Hepatocyte (in vitro differentiated cells): ENCODE measurements at places on chromosomes 13 and 19. TPM values are rescaled to one million over a fixed set of nuclear protein-coding genes. Genes with fewer than 3 reads are reported as not detected.

The LHB gene
- not detected in 2 replicates for polyA plus RNA-seq

The CCDC169 gene
- polyA plus RNA-seq, result 1.9 and 4.2 TPM in 2 replicates

GRCh38 chr13:113639616-113640262 is 18.3 kb downstream of the ATP4B start:
- DNase-seq, result no peak

- peak; percentile 35 for DNase-seq
These were observed 107.1 kb downstream of the UBL3 start for GRCh38 chr13:29743201-29743786.

DNA sequence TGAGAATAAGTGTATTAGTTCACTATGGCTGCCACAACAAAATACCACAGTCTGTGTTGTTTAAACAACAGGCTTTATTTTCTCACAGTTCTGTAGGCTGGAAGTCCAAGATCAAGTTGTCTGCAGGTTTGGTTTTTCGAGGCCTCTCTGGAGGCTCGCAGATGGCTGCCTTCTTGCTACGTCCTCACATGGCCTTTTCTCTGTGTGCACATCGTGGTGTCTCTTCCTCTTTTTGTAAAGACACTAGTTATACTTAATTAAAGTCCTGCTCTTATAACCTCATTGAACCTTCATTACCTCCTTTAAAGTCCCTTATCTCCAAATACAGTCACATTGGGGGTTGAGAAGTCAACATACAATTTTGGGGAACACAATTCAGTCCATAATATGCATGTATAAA is 10.6 kb downstream of the CSNK1A1L start:
- no peak for DNase-seq

- DNase-seq, result no peak
These were observed 8.5 kb downstream of the MLLT1 start for GRCh38 chr19:6271251-6271650.
